Left ventricle myocardium superior (tissue), 1 donor: ENCODE measurements at places on chromosomes 12 and 14.

DNA sequence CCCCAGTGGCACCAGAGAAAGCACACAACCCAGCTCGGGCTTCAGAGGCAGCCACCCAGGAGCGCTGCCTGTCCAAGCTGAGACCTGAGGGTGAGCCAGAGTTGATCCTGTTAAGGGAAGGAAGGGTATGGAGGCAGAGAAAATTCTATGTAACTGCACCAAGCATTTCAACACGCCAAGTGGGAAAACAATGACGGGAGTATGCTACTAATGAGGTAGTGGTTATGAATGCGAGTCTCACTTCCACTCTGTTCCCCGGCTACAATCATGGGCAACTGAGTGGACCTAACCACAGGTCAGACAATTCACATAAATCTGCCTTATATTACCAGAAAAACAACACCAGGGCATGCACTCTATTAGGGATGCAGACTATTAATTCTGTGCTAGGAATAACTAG is 9.9 kb downstream of the ATG14 start:
- no peak for DNase-seq

DNA sequence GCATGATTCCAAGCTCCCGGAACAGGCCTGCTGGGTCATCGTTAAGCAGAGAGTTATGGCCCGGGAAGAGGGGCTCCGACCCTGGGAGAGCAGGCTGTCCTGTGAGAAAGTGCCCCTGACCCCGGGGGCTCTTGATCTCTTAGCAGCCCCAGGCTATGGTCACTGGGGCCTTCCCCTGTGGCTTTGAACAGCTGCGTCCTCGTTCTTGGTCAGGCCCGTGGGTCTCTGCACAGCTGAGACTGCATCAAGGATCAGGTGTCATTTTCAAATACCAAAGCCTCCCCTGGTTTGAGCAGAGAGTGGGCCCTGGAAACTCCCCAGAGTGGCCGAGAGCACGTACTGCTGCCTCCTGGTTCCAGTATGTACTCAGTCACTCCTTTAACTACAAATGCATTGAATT is 114.8 kb downstream of the ESRRB start:
- no peak for DNase-seq

DNA sequence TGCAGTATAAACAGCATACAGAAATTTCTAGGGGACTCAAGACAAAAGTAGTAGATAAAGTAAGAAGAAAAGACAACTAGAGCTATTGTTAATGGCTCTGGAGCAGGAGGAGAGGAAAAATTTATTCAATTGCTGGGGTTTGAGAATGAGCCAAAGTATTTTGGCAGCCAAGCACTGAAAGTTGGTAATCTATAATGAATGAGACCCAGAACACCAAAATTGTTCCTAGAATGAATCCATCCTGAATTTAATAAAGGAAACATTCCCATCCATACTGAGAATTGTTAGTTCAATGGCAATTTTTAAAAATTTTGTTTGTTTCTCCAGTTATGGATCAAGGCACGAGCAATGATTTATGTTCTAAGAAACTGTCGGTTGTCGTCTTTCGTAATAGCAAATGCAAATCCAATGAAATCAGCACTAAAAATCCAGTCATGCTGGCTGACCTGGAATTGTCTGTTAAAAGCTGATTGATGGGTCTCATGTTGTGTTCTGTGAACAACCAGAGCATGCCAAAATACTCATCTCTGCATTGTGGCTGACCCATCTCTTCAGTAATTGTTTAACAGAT is 170.9 kb upstream of the LMNTD1 start:
- no peak for DNase-seq

- no peak for DNase-seq
These were observed 86.4 kb downstream of the DACT1 start for GRCh38 chr14:58724206-58724605.

GRCh38 chr12:128068211-128068610 is 198.8 kb upstream of the TMEM132C start:
- DNase-seq = no peak

DNA sequence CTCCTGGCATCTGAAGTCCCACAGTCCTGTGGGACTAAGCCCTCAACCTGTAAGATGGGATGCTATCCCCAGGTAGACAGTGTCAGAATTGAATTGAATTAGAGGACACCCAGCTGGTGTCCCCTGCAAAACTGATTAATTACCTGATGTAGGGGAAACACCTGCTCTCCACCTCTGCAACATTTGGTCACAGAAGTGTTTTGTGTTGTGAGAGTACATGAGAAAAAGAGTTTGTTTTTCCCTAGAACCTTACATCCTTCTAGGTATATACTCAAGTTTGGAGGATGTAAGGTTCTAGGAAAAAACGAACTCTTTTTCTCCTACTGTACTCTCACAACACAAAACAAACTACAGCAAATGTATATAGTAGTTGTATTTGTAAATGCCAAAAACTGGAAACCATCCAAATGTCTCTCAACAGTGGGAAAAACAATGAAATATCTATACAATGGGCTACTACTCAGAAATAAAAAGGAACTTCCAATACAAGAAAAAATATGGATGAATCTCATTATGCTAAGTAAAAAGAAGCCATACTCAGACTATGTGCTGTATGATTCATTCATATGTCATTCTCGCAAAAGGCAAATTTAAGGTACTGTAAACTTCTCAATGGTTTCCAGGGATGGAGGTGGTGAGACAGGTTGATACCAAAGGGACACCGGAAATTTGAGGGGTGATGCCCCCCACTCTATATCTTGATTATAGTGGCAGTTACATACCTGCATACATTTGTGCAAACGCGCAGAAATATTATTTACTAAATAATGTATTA is 160.7 kb downstream of the MED13L start:
- DNase-seq = no peak
